ENCODE measurements at places on chromosomes 1 and 21.

- peak; percentile 22 for DNase-seq
These were observed 2.5 kb upstream of the PTGER3 start for GRCh38 chr1:71049951-71050598.

- DNase-seq, result no peak
These were observed 88.7 kb upstream of the IFFO2 start for GRCh38 chr1:19044975-19045831.

DNA sequence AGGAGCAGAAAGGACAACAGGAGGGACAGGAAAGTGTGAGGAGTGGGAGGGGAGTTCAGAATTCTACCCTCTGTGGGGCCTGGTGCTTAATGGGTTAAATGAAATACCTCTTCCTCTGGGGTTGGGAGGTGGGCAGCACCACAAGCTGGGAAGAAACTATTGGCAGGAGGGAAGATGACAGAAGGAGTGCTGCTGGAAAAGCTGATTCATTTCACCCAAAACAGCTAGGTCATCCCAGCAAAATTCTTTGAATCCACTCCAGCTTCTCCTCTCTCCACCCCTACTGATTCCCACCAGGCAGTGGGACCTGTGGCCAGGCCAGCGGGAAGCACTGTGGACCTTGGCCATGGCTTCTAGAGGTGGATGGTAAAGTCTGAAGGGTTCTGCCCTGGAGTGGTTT is 12.8 kb downstream of the BCAN start:
- DNase-seq, result no peak

GRCh38 chr1:198333744-198334143 is 176.9 kb downstream of the NEK7 start:
- no peak for DNase-seq

GRCh38 chr1:196669051-196669450 is 17.2 kb downstream of the CFH start:
- no peak for DNase-seq

- DNase-seq, result no peak
These were observed 20.8 kb upstream of the MPC2 start for GRCh38 chr1:167957710-167958109.

GRCh38 chr1:19559641-19560040 is 74.3 kb upstream of the CAPZB start:
- DNase-seq, result no peak

Data from activated CD4-positive, alpha-beta T cell treated with anti-CD3 and anti-CD28 coated beads, Interleukin-2, amount 50 U/mL, for 24 hours (primary cell).